ENCODE measurements at places on chromosomes 4 and X.

DNA sequence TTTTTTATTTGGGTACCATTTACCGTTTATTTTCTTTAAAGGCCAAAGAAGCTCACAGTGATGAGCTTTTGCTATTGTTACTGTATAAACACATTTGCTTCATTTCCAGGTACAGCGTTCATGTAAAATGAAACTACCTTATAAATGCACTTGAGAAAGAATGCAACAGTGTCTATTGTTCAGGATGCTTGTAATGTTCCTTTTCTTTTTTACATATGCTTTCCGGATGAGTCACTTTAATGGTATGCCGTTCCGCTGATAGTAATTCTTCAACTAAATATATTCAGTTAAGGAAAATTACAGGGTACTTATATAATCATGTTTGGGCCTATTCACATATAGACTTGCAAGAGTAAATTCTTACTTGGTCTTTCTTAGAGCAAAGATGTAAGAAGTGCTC lies 354.9 kb downstream of the RPA4 start:
- no peaks in the 10 kb centered on the region for H3K36me3 ChIP-seq
- H3K4me3 ChIP-seq = no peak overlapping the region
- H3K4me1 ChIP-seq = no peaks in the 10 kb centered on the region
- DNase-seq = no peak
- H3K27ac ChIP-seq = no peak overlapping the region
- no peaks in the 10 kb centered on the region for H3K27me3 ChIP-seq

- no peak overlapping the region for H3K4me3 ChIP-seq
- H3K36me3 ChIP-seq = no peaks in the 10 kb centered on the region
- H3K27me3 ChIP-seq = no peaks in the 10 kb centered on the region
- H3K4me1 ChIP-seq = peaks cover 3% of the 10 kb centered on the region
- no peak overlapping the region for H3K27ac ChIP-seq
These were observed 8.9 kb downstream of the ANXA3 start for GRCh38 chr4:78560296-78560963.

DNA sequence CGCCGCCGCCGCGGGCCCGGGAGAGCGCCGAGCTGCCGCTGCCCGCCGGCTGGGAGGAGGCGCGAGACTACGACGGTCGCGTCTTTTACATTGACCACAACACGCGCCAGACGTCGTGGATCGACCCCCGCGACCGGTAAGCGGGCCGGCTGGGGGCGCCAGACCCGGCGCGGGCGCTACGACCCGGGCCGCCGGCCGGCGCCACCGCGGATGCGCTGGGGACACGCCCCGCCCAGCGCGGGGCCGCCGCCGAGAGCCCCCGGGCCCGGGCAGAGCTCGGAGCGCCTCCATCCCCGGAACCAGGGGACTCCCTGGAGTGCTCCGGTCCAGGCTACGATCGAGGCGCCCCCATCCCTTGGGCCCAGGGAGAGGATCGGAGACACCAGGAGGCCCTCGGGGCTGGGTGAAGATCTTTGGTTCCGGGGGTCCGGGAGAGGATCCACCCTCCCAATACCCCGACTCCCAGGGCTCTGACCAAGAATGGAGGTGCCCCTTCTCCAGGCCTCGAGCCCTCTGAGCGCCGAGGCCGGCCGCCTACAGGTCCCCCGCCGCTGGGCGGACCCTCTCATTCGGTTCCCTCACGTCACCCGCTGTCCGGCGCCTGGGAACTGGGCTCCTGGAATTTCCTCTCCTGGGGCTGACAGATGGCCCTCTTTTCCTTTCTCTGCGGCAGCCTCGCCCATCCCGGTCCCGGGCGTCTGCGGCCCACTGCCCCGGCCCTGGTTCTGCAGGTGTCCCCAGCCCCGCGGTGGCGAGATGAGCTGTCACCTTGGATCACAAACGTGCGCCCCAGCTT lies 48.8 kb downstream of the CLDN34 start:
- no peak overlapping the region for H3K27ac ChIP-seq
- H3K27me3 ChIP-seq = no peaks in the 10 kb centered on the region
- H3K4me3 ChIP-seq = peak overlapping the region; percentile 82

DNA sequence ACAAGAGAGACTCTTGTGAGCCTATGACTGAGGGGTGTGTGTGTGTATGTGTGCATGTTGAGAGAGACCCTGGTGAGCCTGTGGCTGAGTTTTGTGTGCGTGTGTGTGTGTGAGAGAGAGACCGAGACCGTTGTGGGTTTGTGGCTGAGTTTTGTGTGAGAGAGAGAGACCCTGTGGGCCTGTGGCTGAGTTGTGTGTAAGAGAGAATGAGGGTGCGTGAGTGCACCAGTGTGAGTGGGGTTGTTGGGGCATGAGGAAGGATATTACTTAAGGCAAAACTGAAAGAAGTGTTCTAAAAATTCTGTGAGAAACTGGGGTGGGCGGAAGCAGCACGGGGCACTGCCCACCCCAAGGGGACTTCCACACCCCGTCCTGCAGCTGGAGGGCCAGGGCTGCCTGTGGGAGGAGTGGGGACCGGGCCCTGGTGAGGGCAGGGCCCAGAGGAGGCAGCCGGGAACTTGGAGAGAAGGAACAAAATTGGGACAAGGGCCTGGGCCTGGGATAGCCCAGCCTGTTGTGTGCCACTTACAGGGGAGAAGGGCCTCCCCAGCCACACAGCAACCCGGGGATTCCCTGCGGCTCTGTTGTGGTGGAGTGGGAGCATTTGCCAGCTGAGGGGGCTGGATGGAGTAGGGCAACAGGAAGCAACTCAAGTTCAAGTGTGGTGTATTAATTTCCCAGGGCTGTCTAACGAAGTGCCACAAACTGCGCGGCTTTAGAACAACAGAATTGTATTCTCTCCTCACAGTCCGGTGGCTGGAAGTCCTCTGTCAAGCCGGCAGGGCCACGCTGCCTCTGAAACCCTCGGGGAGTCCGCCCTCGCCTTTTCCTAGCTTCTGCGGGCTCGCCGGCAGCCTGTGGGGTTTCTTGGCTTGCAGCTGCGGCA lies 22.1 kb downstream of the TMEM131L start:
- peaks cover 14% of the 10 kb centered on the region for H3K4me1 ChIP-seq
- H3K4me3 ChIP-seq = no peak overlapping the region
- DNase-seq = no peak
- H3K27me3 ChIP-seq = no peaks in the 10 kb centered on the region
- no peaks in the 10 kb centered on the region for H3K36me3 ChIP-seq

DNA sequence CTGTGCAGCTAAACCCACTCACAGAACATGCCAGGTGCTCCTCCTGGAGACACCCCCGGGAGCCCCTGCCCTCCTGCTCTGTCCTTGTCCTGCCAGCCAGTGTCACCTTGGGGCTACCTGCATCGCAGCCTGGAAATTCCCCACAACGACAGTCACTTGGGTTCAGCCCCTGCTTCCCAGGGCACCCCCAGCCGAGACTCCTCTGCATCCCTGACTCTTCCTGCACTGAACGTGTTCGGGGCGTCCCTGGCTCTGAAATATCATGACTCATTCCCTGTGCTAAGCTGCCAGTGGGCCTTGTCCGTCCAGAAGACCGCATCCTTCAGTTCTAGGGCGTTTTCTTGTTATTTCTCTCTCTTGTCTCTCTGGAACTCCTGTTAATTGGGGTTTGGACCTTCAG lies 5.8 kb downstream of the CFAP99 start:
- DNase-seq = no peak
- no peak overlapping the region for H3K27ac ChIP-seq
- H3K36me3 ChIP-seq = no peaks in the 10 kb centered on the region
- H3K27me3 ChIP-seq = peaks cover 12% of the 10 kb centered on the region
- H3K4me3 ChIP-seq = no peak overlapping the region

DNA sequence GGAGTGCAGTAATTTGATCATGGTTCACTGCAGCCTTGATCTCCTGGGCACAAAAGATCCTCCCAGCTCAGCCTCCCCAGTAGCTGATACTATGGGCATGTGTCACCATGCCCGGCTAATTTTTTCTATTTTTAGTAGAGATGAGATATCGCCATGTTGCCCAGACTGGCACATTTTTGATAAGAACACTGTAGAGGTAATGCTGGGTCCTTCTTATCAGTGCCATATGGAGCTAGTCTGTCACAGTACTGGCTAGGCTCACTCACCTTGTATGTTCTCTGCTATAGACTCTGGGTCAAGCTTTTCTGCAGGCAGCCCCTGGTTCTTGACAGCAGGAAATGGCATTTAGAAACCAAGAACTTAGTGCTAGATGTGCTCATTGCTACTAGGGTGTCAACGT lies 53.9 kb downstream of the BCOR start:
- peaks cover 4% of the 10 kb centered on the region for H3K36me3 ChIP-seq
- no peak for DNase-seq
- H3K27ac ChIP-seq = no peak overlapping the region
- no peaks in the 10 kb centered on the region for H3K27me3 ChIP-seq

DNA sequence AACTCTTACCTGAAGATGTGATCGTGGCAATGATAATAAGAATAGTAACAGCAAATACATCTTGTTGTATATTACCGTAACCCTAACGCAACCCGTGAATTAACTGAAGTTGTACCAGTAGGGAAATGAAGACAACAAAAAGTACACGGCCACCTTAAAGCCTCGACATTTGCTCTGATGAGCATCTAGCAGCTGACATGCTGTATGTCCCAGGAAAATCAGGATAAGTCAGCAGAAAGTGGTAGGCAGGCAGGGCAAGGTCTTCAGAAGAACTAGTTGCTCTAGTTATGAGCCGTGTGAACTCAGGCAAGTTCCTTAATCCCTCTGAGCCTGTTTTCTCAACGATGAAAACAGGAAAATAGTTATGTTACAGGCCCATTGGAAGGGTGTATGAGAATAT lies 7.7 kb upstream of the ASB5 start:
- H3K4me1 ChIP-seq = no peaks in the 10 kb centered on the region
- DNase-seq = no peak
- H3K36me3 ChIP-seq = no peaks in the 10 kb centered on the region
- H3K4me3 ChIP-seq = no peak overlapping the region

DNA sequence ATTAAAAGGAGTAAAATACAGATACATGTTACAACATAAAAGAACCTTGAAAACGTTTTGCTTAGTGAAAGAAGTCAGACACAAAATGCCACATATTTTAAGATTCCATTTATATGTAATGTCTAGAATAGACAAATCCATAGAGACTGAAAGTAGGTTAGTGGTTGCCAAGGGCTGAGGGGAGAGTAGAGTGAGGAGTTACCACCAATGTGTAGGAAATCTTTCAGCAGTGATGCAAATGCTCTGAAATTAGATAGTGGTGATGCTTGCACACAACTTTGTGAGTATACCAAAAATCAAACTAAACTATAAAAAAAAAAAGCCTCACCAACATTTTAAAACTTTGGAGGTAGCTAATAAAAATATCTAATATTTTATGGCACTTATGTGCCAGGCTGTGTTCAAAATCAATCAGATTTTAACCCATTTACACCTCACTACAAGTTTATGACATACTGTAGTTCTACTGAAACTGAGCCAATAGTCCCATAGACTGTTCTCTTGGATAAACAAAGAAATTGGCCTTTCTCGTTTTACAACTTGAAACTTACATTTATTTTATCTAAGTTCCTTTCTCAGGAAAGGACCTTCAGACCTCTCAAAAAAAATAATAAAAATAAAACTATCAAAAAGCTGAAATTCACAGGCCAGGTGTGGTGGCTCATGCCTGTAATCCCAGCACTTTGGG lies 29.1 kb upstream of the KLHL8 start:
- no peak for DNase-seq
- H3K27ac ChIP-seq = no peak overlapping the region
- no peak overlapping the region for H3K4me3 ChIP-seq
- no peaks in the 10 kb centered on the region for H3K4me1 ChIP-seq

DNA sequence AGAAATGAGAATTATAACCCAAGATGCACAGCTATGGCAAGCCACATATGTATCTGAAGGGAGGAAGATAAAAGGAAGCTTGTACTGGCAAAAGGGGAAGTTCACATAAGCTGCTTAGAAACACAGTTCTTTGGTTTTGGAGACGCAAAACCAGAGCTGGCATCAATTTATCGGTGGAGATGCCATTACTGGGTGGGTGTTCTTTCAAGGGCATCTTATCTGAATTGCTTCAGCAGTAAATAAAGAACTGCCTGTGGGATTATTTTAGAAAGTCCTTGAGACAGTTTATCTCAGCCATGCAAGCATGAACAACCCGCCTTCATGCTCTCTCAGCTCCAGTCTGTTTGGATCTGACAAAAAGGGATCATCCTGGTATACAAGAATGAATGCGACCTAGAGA lies 60.8 kb downstream of the DDX60 start:
- no peak overlapping the region for H3K4me3 ChIP-seq
- H3K27ac ChIP-seq = no peak overlapping the region
- H3K4me1 ChIP-seq = no peaks in the 10 kb centered on the region
- DNase-seq = no peak
- no peaks in the 10 kb centered on the region for H3K36me3 ChIP-seq
- no peaks in the 10 kb centered on the region for H3K27me3 ChIP-seq

GRCh38 chr4:186669159-186669731 lies 54.4 kb downstream of the FAT1 start:
- H3K4me3 ChIP-seq = no peak overlapping the region
- H3K36me3 ChIP-seq = no peaks in the 10 kb centered on the region
- DNase-seq = no peak
- no peaks in the 10 kb centered on the region for H3K4me1 ChIP-seq
- H3K27ac ChIP-seq = no peak overlapping the region

DNA sequence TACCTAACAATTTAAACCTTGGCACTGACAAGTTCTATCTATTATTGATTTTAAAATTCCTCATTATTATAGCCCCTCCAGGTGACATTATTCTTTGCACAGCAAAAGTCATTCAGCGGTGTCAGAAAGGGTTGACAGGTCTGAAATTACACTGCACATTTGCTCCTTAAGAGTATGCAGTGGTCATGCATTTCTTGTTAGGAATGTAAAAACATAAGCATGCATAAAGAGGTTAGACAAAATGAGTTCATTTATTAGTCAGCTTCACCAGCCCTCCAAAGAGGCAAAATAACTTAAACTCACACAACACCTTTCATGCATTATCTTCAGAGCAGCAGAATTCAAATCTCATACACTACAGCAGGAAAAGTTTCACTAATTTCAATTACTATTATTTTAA lies 158.8 kb downstream of the HNRNPD start:
- no peak overlapping the region for H3K4me3 ChIP-seq
- H3K4me1 ChIP-seq = no peaks in the 10 kb centered on the region
- H3K36me3 ChIP-seq = no peaks in the 10 kb centered on the region
- no peak for DNase-seq
- H3K27ac ChIP-seq = no peak overlapping the region

DNA sequence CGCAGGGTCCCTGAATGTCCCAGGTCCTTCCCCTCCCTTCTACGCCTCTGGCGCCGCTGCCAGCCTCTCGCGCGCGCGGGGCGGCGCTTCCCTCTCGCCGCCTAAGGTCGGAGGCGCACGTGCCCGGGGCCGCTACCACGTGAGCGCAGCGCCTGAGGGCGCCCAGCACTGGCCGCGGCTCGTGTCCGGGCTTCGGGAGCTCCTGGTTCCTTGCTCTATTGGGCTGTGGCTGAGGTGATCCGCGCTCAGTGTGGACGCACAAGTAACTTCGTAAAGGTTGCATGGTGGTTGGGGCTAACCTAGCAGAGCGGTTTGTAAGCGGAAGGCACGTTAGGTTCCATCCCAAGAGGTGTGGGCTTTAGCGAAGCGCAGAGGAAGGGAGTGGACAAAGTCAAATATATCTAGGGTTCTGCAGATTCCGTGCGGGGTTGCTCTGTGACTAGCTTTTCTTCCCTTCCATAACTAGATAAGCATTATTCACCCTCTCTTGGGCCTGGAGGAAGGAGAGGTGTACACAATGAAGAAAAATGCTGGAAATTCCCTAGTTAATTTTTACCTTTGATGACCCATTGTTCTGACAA lies 1.8 kb downstream of the TLL1 start:
- no peak overlapping the region for H3K27ac ChIP-seq
- no peaks in the 10 kb centered on the region for H3K36me3 ChIP-seq
- peaks cover 30% of the 10 kb centered on the region for H3K27me3 ChIP-seq
- peak overlapping the region; percentile 30 for H3K4me3 ChIP-seq
- peaks cover 3% of the 10 kb centered on the region for H3K4me1 ChIP-seq

GRCh38 chrX:153551135-153551534 lies 33.7 kb downstream of the ATP2B3 start:
- H3K27me3 ChIP-seq = no peaks in the 10 kb centered on the region
- H3K4me3 ChIP-seq = no peak overlapping the region
- no peaks in the 10 kb centered on the region for H3K4me1 ChIP-seq

Measured in iPS DF 6.9 (cell line).